ENCODE measurements at places on chromosomes 6 and 20. TPM values are rescaled to one million over a fixed set of nuclear protein-coding genes. Genes with fewer than 3 reads are reported as not detected.

- DNase-seq = peak; percentile 48
Observed at GRCh38 chr6:41367700-41368099, 32.3 kb downstream of the NCR2 start.

GRCh38 chr6:100823041-100823440 is 58.1 kb downstream of the ASCC3 start:
- DNase-seq = no peak

DNA sequence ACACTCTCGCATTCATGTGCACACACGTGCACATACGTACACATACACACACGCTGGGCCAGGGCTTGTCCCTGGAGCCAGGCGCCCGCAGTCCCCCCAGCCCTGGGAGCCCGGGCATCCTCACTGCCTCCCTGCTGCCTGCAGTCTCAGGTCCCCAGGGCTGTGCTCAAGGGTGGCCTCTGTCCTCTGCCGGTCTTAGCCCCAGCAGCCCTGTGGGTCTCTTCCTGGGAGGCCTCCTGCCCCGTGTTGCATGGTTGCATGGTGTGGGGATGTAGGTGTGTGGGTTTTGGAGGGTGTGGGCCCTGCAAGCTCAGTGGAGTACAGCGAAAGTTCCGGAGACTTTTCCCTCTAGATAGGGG is 101.5 kb downstream of the TMEM242 start:
- DNase-seq = no peak

DNA sequence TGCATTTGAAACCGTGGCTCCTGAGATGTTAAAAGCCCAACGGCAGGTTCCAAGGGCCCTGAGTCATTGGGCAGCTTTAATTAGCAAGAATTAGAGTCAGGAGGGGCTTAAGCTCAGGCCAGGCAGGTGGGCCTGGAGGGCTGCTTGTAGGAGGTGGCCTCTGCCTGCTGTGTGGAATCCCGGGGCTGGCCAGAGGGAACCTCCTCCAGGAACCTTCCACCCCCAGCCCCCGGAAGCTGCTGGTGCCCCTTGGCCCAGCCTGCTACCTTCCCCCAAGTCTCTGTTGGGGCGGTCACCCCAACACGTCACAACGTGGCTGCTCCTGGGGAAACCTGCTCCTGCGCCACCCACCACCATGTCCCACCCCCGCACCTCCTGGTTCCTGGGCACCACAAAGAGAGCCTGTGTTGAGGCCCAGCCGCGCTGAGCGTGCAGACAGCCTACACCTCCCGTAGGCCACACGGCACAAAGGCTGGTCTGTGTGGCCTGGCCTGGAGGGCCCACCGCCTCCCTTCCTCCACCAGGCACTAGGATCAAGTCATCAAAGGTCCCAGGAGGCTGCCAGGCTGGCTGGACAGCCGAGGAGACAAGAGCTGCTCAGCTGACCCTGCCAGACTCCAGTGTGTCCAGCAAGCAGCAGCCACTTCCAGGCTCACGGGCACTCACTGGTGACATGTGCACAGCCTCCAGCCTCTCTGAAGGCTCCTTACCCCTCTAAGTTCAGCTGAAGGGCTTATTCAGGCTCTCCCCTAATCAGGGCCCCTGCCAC is 86.3 kb downstream of the SNX5 start:
- DNase-seq = no peak

DNA sequence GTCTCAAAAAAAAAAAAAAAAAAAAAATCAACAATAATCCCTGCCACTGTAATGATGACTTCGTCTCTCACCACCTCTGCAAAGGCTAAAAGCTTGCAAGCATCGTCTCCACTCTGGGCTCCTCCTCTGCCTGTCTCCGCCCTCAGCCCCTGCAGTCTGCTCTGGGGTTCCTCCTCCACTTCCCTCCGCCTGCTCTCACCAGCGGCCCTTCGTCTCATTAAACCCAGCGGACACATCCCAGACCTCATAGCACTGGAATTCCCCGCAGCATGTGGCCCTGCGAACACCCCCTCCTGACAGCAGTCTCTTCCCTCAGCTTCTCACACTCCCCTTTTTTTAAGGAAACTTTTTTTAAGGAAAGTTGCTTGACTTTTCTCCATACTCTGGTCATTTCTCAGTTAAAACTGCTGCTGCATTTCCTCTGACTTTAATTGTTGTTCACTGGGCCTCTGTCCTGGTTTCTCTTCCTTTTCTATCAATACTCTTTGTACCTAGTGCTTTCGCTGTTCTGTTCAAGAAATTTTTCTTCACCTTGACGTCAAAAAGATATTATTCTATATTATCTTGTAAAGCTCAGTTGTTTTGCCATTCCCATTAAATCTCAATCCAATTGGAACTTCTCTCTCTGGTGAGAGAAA is 70.9 kb upstream of the PLEKHG1 start:
- DNase-seq = peak; percentile 56

GRCh38 chr20:60490217-60491050 is 532.2 kb downstream of the CDH26 start:
- no peak for DNase-seq

GRCh38 chr6:28632326-28632851 is 106.7 kb downstream of the GPX5 start:
- DNase-seq = no peak

- DNase-seq = no peak
Observed at GRCh38 chr20:16419138-16419715, 154.0 kb downstream of the KIF16B start.

- no peak for DNase-seq
Observed at GRCh38 chr20:24469116-24469893, at the start of gene SYNDIG1. Gene SYNDIG1, plus strand, starts transcription at chr20:24469629. Its CDS starts 73,469 bp downstream, at chr20:24543098.

GRCh38 chr20:34618676-34619075 is 58.2 kb downstream of the PIGU start:
- DNase-seq = no peak

- peak; percentile 7 for DNase-seq
Observed at GRCh38 chr20:32918296-32918695, 59.6 kb downstream of the EFCAB8 start.

- DNase-seq = no peak
Observed at GRCh38 chr6:33707771-33708170, 3.7 kb downstream of the UQCC2 start.

DNA sequence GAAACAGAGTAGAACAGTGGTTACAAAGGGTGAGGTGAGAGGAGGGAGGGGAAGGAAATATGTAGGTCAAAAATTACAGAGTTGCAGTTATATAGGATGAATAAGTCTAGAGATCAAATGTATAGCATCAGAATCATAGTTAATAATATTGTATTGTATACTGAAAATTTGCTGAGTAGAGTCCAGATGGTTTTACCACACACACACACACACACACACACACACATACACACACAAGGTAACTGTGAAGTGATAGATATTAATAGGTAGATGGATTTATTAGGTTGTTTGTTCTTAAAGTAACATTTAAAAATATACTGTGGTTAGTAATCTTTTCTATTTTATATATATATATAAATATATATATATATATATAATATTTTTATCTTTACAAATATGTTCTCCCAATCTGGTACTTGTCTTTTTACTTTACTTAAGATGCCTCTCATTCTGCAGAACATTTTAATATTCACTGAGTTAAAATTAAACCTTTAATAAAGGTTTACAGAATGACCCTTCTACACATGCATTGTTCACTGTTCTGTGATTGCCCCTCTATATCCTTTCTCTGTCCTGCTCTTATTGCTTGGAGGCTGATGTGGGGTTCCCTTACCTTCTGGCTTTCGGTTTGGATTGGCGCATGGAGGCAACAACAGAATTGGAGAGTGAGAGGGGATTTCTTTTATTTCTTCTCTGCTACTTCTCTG is 408 bp downstream of the PTCHD4 start:
- no peak for DNase-seq

DNA sequence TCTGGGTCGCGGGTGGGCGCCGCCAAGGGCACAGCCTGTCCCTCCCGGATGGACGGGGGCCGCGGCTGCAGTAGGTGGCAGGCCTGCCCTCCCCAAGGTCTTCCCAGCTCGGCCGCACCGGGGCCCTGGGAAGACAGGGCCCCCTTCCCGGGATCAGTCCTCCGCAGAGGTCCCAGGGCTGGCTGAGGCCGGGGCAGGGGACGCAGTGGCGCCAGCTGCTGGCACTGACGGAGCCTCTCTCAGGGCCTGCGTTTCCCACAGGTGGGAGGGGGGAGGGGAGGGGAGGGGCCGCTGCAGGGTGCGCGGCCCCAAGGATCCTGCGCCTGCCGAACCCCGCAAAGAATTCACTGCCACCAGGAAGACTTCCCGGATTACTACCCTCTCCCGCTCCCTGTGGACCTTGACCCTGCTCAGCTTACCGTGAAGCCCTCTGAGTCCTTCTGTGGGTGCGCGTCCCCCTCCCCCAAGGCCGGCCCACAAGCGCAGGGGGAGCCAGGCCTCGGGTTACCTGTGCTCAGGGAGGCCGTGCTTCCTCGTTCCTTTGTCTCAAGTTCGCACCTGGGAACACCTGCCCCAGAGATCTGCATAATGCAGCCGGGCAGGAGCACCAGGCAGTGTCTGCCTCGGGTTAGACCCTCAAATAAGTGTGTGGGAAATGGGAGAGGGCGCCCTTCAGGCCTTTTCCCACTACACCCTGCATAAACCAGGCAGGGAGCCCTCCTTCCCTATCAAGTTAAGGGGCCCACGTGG is 5.1 kb downstream of the LZTS3 start:
- DNase-seq = peak; percentile 79

- DNase-seq = no peak
Observed at GRCh38 chr20:35049776-35050352, 42.7 kb downstream of the TRPC4AP start.

- no peak for DNase-seq
Observed at GRCh38 chr20:24350923-24351368, 118.5 kb upstream of the SYNDIG1 start.

- no peak for DNase-seq
Observed at GRCh38 chr6:104617591-104617990, 242.1 kb downstream of the HACE1 start.

DNA sequence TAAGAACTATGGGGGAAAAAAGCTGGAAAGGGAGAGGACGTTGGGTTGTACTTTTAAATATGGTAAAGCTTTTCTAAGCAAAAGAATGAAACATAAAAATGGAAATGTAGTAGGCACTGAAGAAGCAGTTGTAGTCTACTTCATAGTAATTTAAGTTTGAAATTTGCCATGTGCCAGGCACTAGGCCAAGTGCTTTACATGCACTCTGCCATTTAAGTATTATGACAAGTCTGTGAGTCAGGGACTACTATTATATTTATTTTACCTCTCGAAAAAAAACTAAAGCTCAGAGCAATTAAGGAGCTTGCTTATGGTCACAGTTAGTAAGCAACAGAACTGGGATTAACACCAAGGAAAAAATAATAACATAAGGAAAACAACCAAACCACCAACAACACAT is 257.8 kb downstream of the GMDS start:
- DNase-seq = no peak

- no peak for DNase-seq
Observed at GRCh38 chr20:18984238-18985200, 170.9 kb downstream of the SCP2D1 start.

- DNase-seq = peak; percentile 91
Observed at GRCh38 chr6:31945507-31946369, at the start of gene CFB. Gene CFB, plus strand, starts transcription at chr6:31946095. Its CDS starts 127 bp downstream, at chr6:31946222.

DNA sequence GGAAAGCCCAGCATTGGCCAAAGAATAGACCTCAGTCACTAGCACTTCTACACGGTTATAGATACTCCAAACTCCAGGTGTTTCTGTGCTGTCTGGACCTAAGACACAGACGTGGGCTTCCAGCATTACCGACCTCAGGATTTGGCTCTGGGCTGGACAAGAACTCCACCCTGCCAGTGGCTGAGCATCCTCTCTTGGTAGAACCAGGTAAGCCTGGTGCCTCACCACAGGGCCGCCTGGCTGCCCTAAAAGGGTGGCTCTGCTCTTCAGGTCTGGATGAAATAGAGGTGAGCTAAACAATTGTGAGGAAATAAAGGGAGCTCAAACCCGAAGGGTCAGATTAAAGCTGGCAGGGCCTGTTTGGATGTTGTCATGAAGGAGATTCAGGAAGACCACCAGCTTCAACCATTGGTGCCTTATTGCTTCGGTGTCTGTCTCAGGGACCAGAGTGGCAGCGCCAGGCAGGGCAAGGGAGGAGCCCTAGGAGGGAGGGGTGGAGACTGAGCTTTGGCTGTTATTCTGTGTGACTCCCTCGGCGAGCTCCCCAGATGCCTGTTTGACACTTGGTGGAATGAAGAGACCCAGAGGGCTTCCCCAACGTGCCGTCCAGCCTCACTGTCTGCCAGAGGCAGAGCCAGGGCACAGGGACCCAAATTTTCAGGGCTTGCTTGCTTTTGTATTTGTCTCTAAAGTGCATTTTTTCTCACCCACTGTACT is 8.6 kb downstream of the SYNDIG1 start:
- no peak for DNase-seq

GRCh38 chr20:44495802-44496481 is 20.3 kb downstream of the TTPAL start:
- DNase-seq = no peak

DNA sequence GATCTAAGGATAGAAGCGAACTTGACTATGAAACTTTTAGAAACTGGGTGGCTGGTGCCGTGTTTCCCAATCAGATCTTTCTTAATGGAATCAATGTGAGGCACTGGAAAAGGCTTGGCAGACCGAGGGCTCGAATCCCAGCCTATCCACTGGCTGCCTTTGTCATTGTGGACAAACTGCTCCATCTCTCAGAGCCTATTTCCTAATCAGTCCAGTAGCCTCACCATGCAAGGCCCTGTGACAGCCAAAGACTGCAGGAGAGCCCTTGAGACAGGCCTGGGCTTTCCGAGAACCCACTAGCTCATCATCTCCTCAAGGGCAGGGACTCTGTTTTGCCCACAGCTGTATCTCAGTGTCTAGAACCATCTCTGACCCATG is 43.4 kb downstream of the SPDEF start:
- DNase-seq = no peak

DNA sequence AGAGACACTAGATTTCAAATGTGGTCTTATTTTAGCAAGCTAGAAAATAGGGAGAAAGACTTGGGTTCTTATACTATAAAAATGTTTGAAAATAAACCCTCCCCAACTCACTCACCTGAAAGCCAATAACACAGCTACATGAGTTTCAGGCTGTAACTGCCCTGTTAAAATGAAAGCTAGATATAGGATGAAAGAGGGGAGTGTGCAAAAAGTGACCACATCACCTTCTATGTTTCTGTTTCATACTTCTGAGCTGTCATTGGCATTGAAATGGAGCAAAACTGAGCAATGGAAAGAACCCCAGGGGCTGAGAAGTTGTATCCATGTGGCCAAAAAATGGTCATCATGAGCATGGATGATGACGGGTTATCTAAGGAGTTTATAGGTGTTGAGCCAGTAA is 148.1 kb upstream of the TENT5A start:
- no peak for DNase-seq

GRCh38 chr20:39752262-39752876 is 790.2 kb downstream of the DHX35 start:
- DNase-seq = no peak

The MUC21 gene
- total RNA-seq = 7.1 TPM

The GSTA3 gene
- total RNA-seq = not detected

The FIG4 gene
- 19.7 TPM for total RNA-seq

The DPPA5 gene
- not detected for total RNA-seq

The OR12D3 gene
- not detected for total RNA-seq

The MCCD1 gene
- total RNA-seq = not detected

The MTHFD1L gene
- 10.7 TPM for total RNA-seq

The SMIM26 gene
- 65.2 TPM for total RNA-seq

The HTR1E gene
- total RNA-seq = 0.17 TPM

The CST4 gene
- 3.7 TPM for total RNA-seq

The TBX18 gene
- 1.4 TPM for total RNA-seq

Measured in mucosa of gallbladder (tissue), 1 donor.